ENCODE measurements at places on chromosomes 4 and X. TPM values are rescaled to one million over a fixed set of nuclear protein-coding genes. Genes with fewer than 3 reads are reported as not detected.

The TCEAL9 gene
- 94.5 TPM for total RNA-seq

The CSN1S1 gene
- 1.0 TPM for total RNA-seq

The NPY2R gene
- total RNA-seq, result 11.4 TPM

The CFI gene
- 15.8 TPM for total RNA-seq

The COL25A1 gene
- total RNA-seq, result 2.6 TPM

The C4orf36 gene
- total RNA-seq, result 0.96 TPM

The DNAAF6 gene
- not detected for total RNA-seq

The ETDA gene
- total RNA-seq, result not detected

The ADGRG4 gene
- total RNA-seq, result under 0.01 TPM

The SORCS2 gene
- total RNA-seq, result 1.3 TPM

The CCNB3 gene
- total RNA-seq, result 0.33 TPM

The CLOCK gene
- total RNA-seq, result 30.2 TPM

The SLC10A6 gene
- 4.6 TPM for total RNA-seq

The HELT gene
- not detected for total RNA-seq

The FMR1NB gene
- total RNA-seq, result not detected

The UGT2B15 gene
- total RNA-seq, result 0.98 TPM

The VGLL1 gene
- 2.5 TPM for total RNA-seq

The CLCN4 gene
- 3.7 TPM for total RNA-seq

The GYG2 gene
- 40.6 TPM for total RNA-seq

The HTR2C gene
- total RNA-seq, result not detected

The PF4V1 gene
- total RNA-seq, result not detected

The CD99L2 gene
- 28.1 TPM for total RNA-seq

The DHRSX gene
- 39.0 TPM for total RNA-seq

The SPIN4 gene
- total RNA-seq, result 3.0 TPM

The LANCL3 gene
- total RNA-seq, result 0.33 TPM

The SPANXN5 gene
- not detected for total RNA-seq
